ENCODE measurements at places on chromosomes 2 and 18. TPM values are rescaled to one million over a fixed set of nuclear protein-coding genes. Genes with fewer than 3 reads are reported as not detected.

The FAM110C gene
- total RNA-seq: 3.1 TPM

The PKDCC gene
- total RNA-seq: 16.2 TPM

GRCh38 chr2:98713332-98714015 is 17.5 kb downstream of the MGAT4A start:
- DNase-seq: no peak

DNA sequence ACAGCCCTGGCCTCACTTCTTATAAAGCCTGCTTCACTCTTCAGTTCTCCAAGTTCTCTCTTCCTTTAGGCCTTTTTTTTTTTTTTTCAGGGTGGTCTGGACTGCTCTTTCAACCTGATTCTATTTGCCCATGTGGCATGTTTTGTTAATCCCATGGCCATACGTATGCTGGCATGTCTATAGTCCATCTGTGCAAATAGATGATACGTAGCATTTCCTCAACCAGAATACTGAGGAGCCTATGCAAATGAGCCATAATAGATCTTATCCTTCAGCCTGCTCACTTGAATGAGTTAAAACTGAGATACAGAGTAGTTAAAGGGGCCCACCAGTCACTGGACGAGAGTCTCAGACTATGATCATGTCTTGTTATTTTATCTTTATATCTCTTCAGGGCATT is 265.2 kb upstream of the CXCR4 start:
- DNase-seq: no peak

- no peak for DNase-seq
These were observed 200.1 kb downstream of the SMAD7 start for GRCh38 chr18:48750485-48751175.

GRCh38 chr2:67625690-67626475 is 228.8 kb downstream of the ETAA1 start:
- DNase-seq: no peak

- DNase-seq: no peak
These were observed 12.1 kb upstream of the RHOB start for GRCh38 chr2:20434588-20435294.

GRCh38 chr2:236747925-236748324 is 178.3 kb downstream of the ACKR3 start:
- DNase-seq: no peak

Data from occipital lobe (tissue), 3 donors.